Kidney glomerular epithelial cell (primary cell): ENCODE measurements at places on chromosomes 3 and 15.
A peak's percentile ranks its signal among the peaks of the same experiment; 100 is the strongest.

GRCh38 chr3:10552631-10552943 lies 47.2 kb upstream of the ATP2B2 start:
- DNase-seq = no peak

DNA sequence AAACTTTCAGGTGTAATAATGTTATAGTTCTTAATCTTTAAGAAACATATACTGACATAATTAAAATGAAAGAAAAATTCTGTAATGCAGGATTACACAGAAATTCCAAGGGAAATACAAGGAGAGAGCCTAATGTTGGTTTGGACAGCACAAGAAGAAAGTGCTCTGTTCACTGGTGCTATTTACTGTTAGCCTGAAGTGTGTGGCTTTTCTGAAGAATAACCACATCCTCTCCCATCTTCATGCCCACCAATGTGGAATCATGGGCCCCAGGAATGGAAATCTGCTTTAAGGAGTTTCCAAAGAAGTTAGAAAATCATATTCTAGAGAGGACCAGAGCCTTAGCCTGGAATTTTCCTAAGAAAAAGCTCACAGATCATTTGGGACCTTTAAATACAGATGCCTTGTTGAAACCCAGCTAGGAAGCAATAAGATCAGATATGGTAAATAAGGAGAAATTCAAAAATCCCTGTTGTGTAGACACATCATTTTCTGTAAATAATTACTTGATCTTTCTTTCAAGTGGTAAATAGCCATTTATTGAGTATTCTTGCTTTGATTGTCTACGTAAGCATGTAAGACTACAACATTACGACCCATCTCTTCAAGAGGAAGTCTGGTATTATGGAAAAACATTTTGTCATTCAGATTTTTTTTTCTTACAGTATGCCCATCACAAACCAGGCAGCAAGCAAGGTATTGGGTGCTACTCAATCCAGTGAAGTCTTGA lies 10.3 kb upstream of the USP50 start:
- no peak for DNase-seq

DNA sequence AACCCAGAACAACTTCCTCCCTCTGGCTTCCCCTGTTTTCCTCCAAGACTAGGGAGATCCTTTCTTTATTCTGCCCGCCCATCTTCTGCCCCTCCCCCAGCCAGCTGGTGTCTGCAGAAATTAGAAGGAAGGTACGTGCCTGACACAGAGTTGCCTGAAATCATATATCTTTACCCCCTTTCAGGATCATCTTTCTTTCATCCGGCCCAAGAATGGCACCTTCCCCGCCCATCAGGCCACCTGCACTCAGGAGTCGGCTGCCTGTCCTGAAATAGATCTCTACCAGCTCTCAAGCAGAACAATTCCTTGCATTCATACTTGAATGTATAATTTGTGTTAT lies 133.7 kb downstream of the VGLL4 start:
- DNase-seq = no peak

DNA sequence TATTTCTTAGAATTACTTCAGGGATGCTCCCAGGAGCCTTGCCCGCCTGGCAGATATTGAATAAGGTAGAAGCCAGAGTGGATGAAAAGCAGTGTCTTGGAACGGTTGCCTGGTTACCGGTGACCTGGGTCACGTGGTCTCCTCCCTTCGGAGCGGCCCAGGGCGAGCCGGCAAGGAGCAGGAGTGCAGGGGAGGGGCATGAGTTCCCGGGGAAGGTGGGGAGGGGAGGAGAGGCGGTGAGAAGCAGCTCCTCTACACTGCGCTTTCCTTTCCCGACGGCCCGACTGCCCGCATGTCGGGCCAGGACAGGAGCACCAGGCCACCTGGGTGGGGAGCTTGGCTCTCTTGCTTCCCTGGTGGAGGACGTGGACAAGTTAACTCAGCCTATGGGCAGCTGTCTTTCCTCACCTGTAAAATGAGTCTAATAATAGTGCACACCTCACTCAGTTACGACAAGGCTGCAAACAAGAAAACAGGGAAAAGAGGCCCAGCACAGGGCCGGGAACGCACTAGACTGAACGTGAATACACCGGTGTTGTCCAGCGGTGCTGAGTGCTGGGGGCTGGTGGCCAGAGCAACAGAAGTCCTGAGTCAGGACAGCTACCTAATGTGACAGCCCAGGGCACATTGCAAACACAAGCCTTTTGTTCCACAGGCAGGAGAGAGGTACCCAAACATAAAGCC lies 198.3 kb downstream of the ADAMTS9 start:
- DNase-seq = peak; percentile 71

DNA sequence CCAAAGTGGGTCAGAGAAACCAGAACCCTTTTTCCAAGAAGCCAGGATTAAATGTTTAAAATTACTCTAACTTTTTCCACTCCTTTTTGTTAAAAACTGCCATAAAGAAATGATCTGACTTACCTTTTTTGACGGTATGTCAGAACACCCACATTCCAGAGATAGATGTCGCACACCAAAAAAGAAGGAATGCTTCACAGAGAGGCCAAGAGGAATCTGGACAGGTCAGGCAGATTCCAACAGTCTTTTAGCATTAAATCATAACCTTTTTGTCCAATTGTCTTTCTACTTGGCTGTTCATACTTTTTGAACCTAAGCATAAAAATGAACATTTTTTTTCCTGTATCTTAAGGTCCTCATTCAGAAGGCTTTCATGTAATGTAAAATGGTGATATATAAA lies 846.9 kb downstream of the NSUN3 start:
- peak; percentile 28 for DNase-seq

DNA sequence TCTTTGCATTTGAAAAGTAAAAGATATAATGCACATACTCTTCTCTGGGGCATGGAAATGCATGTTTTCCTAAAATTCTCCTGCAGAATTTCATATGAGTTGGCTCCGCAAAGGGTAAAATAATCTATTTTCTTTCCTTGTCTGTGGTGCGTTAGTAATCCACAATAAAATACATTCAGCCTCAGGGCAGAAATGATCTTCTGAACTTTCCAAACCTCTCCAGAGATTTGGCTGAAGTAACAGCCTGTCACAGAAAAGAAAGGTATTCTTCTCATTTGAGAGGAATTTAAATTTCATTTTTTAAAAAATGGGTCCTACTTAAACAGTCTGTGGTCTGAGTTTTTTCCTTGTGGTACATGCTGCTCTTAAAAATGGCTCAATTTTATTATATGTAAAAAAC lies 182.7 kb upstream of the DCBLD2 start:
- no peak for DNase-seq
